ENCODE measurements at places on chromosomes 12 and 14. TPM values are rescaled to one million over a fixed set of nuclear protein-coding genes. Genes with fewer than 3 reads are reported as not detected.

The HOXC4 gene
- 2.3 TPM for total RNA-seq

The HRK gene
- total RNA-seq = under 0.01 TPM

The LUM gene
- total RNA-seq = 80.2 TPM

The CMTM5 gene
- total RNA-seq = not detected

The NCAPD2 gene
- total RNA-seq = 42.2 TPM

The OR6C74 gene
- total RNA-seq = not detected

The CPNE6 gene
- total RNA-seq = not detected
